CD4-positive, alpha-beta T cell treated with Interleukin-2 at 100 ng/mL for 4 hours (primary cell): ENCODE measurements at places on chromosomes 5 and 9.

DNA sequence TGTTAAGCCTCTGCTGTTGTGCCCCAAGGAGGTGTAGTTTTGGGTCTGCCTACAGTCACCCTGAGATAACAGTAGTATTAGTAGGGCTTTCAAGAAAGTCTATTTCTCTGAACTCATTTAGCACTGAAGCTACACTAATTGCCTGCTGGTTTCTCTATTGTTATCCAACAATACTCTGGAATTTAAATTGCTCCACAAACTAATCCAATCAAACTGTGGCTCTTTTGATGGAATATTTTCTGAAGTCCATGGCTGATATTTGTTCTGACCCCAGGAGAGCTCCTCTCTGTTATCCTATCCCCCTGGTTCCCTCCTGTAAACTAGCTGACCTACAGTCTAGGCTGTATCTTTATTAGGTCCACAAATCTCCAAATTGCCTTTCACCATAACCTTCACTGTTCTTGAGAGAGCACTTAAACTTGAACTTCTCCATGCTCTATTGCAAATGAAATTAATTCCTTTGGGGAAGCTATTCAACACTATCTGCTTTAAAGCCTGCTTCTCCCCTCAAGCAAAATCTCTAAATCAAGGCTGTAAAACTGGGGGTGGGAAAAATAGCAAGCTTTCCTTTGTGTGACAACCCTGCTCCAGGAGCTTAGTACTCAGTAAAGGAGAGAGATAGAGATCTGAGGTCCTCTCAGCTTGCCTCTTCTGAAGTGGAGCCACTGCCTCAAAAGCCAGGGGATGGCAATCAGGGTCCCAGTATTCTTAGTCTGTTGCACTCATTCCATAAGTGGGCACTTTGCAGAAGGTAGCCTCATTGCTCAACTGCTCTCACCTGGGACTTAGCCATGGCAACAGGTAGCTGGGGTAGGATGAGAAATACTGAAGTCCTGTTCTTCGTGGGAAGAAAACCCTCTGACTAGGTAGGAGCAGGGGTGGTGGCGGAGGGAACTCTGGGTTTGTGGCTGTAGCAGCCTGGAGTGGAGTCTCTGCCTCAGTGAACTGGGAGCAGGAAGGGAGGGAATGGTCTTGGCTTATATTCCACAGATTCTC lies 110.9 kb downstream of the MACIR start:
- DNase-seq, result no peak

DNA sequence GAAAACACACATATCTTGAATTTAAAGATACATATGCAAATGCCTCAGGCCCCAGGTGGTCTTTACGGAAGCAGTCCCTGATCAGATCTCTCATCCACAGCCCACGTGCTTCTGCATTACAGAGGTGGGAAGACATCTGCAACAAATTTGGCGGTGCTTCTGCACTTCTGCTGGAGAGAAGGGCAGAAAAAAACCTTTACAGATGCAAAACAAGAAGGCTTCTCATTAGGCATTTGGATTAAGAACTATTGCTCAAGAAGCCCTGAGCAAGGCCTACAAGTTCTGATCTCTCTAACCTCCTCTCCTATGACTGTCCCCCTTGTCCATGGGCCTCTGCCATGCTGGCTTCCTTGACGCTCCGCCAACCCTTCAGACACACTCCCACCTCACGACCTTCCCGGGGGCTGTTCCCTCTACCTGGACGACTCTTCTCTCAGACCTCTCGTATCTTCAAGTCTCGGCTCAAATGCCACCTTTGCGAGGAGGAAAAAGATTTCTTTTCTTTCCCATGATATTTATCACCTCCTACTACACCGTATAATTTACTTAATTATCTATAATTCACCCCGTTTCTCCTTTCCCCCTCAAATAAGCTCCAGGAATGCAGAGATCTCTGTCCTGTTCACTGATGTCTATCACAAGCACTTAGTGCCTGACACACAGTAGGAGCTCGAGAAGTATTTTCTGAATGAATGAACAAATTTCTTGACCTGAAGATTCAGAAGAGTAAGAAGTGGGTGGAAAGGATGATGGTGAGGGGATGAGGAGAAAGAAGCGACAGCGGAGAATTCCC lies 1.1 kb downstream of the MTMR12 start:
- DNase-seq, result no peak

DNA sequence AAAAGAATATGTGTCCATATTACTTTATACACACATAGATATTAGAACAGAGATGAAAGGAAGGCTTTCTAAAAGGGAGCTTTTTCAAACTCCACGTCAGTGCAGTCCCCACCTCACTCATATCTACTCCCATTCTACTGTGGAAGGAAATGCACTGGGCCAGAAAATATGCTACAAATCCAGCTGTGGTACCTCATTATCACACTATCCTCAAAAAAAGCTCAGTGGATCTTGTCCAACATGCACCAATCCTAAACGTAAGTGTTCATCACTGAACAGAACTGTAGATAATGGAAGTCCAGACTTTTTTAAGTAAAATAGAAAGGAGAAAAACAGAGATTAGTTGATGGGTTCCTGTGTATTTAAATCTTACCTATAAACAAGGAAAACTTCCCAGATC lies 27.9 kb downstream of the TRPM6 start:
- no peak for DNase-seq

GRCh38 chr9:131965841-131966240 lies 113.8 kb downstream of the MED27 start:
- no peak for DNase-seq

GRCh38 chr9:24436761-24437160 lies 108.9 kb downstream of the IZUMO3 start:
- DNase-seq, result no peak

DNA sequence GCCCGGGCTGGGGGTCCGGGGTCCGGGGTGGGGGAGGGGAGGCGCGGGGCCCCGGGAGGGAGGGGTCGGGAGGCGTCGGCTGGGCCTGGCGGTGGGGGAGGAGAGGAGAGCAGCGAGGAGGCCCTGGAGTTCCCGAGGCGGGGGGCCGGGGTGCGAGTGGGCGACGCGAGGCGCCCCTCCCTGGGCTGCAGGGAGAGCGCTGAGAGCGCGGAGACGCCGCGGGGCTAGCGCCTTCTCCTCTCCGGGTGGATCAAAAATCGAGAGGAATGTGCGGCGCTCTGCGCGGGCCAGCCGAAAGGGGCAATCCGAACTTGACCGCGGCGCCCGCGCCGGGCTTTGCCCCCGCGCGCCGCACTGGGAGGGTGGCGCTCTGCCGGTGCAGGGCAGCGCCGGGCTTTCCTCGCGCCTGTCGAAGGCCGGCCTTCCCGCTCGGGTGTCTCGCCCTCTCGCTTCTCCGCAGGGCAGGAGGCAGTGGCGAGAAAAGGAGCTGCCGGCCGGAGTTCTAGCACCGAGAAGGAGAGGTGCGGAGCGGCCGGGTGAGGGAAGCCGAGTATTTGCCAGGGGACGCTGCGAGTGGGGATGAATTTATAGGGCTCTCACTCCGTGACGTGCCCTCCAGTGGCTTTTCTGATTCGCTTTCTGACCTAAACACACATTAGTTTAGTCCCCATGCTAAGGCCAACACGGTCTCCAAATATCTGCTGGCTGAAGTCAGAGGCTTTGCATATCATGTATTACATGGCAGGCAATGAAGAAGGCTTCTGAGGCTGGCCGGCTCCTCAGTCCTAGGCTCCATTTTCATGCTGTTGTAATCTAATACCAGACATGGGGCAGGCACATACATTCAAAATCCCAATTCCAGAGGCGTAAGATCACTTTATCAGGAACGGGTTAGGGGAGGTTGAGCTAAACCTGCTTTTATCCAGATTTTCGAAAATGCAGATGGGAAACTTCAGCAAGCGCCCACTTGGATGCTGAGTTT lies 503 bp upstream of the GDNF start:
- no peak for DNase-seq

DNA sequence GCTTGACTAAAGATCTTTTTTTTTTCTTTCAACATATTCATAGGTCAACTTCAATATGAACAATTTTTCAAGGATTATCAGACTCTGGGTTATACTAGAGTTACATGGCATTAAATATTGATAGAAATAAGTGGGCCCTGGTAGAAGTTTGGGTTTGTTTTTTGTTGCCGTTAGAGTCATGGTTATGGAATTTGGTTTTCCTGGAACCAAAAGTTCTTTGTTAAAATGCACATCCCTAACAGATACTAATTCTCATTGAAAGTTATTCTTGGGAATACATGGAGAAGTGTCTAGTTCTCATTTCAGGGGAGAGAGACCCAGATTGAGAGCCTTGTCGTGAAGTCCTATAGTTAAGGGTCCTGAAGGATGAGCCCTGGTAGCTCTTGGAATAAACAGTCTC lies 124.9 kb downstream of the FGF1 start:
- DNase-seq, result no peak

- no peak for DNase-seq
These were observed 150.1 kb upstream of the MPDZ start for GRCh38 chr9:13429301-13430190.

DNA sequence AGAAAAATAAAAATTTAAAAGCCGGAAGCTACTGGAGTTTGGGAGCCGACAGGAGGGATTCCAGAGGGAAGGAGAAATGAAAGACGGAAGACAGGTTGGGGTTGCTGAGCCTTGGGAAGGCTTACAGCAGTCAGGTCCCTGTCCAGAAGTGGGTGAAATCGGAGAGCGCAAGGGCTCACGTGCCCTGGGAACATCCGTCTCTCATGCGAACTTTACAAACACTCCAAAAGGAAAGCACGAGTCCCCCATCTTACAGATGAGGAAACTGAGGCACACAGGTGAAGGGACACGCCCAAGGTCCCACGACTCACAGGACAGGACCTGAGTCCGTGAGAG lies 347 bp upstream of the OLFML2A start:
- DNase-seq, result no peak

GRCh38 chr9:86891091-86891490 lies 56.2 kb downstream of the GAS1 start:
- no peak for DNase-seq
